ENCODE measurements at places on chromosomes 1 and 21.

DNA sequence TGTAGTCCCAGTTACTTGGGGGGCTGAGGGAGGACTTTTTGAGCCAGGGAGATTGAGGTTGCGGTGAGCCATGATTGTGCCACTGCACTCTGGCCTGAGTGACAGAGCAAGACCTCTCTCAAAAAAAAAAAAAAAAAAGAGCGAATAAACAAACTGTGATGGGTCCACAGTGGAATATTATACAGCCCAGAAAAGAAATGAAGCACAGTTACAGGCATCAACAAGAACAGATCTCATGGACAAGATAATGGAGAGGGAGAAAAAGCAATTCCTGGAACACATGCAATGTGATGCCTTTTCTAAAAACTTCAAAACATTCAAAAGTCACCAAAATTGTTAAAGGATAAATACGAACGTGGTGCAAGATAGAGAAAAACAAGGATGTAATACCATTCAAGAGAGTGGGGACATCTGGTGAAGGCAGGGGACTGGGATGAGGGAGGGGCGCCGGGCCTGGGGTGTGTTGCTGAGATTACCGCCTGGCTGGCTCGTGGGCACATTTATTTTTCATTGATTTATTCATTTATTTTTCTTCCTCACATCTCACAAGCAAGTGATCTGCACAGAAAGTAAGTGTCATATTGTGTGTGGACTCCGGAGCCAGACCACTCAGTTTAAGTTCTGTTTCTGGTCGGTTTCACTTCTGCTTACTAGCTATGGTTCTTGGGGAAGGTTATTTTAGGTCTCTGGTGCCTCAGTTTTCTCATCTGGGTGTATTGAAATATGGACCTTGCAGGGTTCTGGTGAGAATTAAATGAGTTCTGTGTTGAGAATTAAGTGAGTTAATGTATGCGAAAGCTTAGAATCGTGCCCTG, 30.1 kb downstream of the ABCG1 start:
- no peak for DNase-seq

DNA sequence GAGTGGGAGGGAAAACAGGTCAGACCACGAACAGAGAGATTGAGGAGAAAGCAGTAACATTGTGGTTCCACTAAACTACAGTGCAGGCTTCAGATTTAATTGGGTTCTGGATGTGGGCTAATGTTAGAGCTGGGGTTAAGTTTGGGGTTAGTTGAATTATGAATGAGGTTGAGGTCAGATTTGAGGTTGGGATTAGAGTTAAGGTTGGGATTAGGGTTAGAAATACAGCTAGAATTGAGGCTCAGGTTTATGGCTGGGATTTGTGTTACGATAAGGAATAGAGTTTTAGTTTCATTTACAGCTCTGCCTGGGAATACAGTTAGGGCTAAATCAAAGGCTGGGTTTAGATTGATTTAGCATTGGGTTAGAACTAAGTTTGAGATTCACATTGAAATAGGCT, 1.8 kb upstream of the VSIG8 start:
- no peak for DNase-seq

DNA sequence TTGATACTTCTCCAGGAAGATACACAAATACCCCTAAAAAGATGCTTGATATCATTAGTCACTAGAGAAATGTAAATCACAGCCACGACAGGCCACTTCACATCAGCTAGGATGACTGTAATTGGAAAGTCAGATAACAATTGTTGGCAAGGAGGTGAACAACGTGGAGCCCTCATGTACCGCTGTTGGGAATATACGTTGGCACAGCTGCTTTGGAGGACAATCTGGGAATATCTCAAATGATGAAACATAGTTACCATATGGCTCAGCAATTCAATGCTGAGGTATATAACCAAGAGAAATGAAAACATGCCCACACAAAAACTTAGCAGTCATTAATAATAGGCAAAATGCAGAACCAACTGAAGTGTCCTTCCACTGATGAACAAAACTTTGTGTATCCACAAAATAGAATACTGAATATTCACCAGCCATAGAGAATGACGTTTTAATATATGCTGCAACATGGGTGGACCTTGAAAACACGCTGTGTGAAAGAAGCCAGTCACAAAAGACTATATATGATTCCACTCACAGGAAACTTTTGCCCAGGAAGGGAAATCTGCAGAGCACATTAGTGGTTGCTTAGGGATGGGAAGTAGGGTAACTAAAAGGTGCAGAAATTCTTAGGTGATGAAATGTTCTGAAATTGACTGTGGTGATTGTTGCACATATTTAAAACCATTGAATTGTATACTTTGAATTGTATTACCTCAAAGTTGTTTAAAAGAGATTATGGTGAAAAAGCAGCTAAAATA, 95.4 kb downstream of the AHCTF1 start:
- no peak for DNase-seq

DNA sequence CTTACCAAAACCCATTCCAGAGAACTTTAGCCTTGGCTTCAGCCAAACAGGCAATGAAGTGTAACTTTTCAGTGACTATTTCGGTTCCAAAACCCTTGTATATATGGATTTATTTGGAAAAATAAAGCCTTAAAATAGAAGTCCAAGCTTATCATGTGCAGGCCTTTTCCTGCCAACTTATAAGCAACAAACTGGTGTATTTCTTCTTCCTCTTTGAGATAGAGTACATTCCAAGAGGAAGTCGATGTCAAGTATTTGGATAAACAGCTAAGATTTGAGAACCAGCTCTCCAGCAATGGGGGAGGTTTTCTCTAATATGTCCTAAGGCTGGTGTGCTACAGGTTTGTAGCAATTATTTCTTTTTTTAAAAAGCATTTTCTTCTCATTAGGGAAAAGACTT, 407.8 kb downstream of the DUSP10 start:
- no peak for DNase-seq

GRCh38 chr1:110091791-110092190, 20.5 kb upstream of the UBL4B start:
- no peak for DNase-seq
